G401 (cell line): ENCODE measurements at places on chromosomes 4 and X. TPM values are rescaled to one million over a fixed set of nuclear protein-coding genes. Genes with fewer than 3 reads are reported as not detected.

DNA sequence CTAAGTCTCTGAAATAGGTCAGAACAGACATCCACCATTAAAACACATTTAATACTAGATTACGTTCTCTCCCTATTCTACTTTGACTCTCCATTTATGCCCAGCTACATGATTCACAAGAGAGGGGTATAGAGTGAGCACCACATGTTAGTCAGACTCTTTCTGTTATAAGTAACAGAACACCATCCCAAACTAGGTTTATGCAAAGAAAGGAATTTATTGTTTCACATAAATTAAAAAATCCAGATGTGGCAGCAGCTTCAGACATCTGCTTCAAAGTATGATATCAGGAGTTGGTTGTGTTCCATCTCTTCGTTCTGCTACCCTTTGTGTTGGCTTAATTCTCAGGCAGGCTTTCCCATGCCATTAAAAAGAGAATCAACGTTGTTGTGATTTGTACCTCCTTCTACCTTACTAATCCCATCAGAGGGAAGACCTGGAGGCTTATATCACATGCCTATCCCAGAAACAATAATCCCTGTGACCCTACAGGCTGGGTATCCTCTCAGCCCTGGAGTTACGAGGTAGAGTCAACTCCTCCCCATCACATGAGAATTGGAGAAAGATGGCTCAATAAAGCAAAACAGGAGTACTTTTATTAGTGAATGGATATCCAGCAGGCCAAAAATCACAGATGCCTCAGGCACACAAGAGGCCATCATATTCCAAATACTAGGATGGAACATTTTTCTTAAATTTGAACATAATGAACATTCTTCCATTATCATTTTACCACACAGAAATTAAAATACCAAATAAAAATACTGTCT, 163.2 kb downstream of the SLC7A11 start:
- no peak for DNase-seq

DNA sequence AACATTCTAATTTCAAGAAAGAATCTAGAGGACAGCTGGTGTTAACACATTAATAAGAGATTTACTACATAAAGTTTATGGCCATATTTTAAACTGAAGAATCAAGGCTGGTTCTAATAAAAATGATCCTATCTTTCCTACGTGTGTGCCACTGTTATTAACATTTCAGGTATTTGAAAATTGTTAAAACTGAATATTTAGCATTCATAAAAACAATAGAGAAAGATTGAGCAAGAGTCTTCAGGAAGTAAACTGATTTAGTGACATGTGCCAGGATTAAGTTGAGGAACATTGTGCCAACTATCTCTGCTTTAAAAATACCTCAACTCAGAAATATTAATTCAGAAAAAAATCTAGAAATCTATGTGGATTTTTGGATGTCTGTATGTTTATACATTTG, 810.1 kb downstream of the FAT4 start:
- no peak for DNase-seq

- no peak for DNase-seq
These were observed 40.5 kb downstream of the RBPJ start for GRCh38 chr4:26361297-26361696.

GRCh38 chr4:124903995-124904722, 191.6 kb upstream of the ANKRD50 start:
- no peak for DNase-seq

- DNase-seq: no peak
These were observed 12.3 kb upstream of the UBA1 start for GRCh38 chrX:47181301-47181700.

DNA sequence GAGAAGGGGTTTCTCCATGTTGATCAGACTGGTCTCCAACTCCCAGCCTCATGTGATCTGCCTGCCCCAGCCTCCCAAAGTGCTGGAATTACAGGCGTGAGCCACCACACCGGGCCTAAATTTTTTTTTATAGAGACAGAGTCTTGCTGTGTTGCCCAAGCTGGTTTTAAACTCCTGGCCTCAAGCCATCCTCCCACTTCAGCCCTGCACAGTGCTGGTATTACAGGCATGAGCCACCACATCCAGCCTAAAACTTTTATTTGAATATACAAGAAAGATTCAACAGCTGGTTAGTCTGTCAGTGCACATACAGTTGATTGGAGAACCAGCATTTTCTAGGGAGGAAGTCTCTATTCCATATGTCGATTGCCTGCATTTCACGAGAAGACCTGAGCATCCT, 91.2 kb downstream of the LRP2BP start:
- DNase-seq: no peak

DNA sequence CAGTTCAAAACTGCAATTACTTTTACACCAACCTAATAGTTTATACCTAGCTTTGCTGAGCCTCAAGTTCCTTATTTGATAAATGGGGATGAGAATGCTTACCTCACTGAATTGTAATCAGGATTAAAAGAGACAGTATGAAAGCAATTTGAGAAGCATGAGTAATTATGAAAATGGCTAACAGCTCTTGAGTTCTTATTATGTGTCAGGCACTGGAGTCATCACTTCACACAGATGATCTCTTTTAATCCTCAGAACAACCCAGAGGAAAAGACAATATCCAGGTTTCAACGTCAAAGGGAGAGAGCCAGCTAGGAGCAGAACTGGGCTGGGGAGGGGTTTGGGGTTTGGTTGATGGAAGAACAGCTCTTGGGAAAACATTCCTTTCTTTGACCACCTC, 221.0 kb upstream of the NWD2 start:
- DNase-seq: no peak

- DNase-seq: no peak
These were observed 78.0 kb downstream of the HCCS start for GRCh38 chrX:11189097-11189496.

GRCh38 chrX:149629730-149630387, 1.7 kb downstream of the TMEM185A start:
- DNase-seq: no peak

The MAGEB10 gene
- total RNA-seq: not detected in 2 replicates

The SLC9B1 gene
- not detected in 2 replicates for total RNA-seq

The SYNPO2 gene
- total RNA-seq: not detected in 2 replicates

The GABRQ gene
- total RNA-seq: not detected in 2 replicates

The STK32B gene
- total RNA-seq: 0.06 and 1.9 TPM in 2 replicates

The STOX2 gene
- 0.06 TPM in 1 of 2 replicates, not detected in the other for total RNA-seq
